Cortex of kidney (tissue), 1 donor: ENCODE measurements at places on chromosomes 5 and 9.

- no peak for DNase-seq
These were observed 6.6 kb upstream of the N4BP3 start for GRCh38 chr5:178106556-178107239.

DNA sequence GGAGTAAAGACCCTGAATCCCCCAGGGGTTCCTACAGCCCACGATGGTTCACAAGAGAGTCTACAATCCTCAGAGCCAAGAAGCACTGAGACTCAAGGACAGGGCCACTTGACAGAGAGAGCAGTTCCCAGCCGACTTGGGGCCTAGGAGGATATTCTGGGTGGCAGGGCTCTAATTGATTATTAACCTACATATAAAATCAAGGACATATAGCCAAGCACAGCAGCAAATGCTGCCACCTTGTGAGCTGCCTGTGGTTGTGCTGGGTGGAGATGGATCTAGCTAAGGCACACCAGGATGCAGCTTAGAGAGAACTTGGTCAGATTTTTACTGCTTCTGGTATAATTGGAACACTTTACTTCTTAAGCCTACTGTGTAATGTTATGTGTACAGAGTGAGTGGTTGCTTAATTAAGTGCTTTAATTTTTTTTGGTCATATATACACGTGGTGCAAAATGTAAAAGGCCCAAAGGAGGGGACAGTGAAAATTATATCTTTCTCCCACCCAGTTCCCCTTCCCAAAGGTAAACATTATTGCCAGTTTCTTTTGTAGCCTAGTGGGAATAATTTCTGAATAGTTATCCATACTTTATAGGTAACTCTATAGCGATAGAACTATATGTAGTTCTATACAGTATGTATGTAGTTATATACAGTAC lies 78.8 kb downstream of the F2RL2 start:
- no peak for DNase-seq

- no peak for DNase-seq
These were observed 102.1 kb downstream of the FANCC start for GRCh38 chr9:95215336-95215898.

DNA sequence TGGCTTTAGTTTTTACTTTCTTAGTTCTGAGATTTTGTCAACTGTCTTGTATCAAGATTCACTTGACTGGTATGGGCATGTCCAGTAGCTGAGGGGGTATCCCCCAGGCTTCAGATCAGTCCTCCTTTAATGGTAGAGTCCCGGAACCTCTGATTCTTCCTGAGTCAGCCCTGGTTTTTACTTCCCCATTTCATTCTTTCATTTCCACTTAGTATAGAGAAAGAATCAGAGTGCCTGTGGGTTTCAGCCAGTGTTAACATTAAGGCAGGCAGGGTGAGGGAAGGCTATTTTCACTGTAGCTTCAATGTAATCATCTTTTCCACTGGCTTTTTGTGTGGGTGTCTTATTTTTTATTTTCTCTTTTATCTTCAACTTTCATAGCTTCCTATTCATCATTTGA lies 8.3 kb upstream of the COMMD10 start:
- DNase-seq, result no peak

GRCh38 chr5:109697339-109697738 lies 7.6 kb downstream of the MAN2A1 start:
- DNase-seq, result no peak

- DNase-seq, result no peak
These were observed 18.6 kb upstream of the TJP2 start for GRCh38 chr9:69155341-69156030.

DNA sequence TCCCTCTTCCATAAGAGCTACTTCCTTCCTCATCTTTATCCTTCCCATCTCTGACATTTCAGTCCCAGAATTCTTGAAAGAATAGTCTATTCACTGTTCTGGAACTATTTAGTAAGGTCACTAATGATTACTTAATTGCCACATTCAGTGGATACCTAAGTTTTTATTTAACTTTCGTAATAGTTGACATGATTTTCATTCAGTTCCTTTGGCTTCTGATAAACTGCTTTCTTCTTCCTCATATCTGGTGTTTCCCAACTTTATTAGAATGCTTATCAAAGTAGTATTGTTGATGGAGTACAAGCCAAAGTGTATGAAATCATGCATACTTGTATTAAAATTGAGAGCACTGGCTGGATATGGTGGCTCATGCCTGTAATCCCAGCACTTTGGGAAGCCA lies 10.8 kb downstream of the UBE2D2 start:
- DNase-seq, result no peak

DNA sequence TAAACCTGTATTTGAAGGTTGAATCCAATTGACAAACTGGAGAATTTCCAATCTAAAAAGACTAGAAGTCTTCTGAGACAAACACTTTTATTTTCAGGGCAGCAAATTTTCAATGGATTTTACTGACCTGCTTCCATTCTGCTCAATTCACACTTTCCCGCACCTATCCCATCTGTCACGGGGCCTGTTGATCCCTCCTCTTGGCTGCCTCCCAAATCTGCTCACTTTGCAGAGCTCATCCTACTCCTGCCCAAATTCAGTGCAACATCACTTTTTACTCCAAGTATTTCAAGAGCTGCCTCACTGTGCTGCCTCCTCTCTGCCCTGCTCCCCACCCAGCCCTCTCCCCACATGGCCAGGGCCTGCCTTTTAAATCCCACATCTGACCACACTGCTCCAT lies 35.1 kb downstream of the GOLM1 start:
- no peak for DNase-seq

GRCh38 chr9:123049589-123050222 lies 16.2 kb downstream of the GPR21 start:
- DNase-seq, result no peak

- DNase-seq, result no peak
These were observed 19.7 kb downstream of the TLE4 start for GRCh38 chr9:79591458-79591857.

DNA sequence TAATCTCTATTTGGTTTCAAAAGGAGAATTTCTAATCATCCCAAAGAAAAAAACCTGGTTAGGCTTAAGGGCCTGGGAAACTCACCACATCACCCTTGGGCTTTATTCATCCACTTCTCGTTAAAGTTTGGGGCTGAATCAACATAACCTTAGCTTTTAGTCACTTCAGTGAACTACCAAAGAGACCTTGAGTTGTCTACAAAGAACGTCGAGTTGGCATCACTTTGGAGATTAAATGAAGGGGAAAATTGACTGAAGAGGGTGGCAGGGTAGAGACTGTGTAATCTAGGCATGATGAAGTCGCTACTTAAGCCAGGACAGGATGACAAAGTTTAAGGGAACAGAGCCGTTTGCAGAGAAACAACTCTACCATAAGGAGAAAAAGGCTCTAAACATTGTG lies 341.4 kb downstream of the RAB3C start:
- no peak for DNase-seq

DNA sequence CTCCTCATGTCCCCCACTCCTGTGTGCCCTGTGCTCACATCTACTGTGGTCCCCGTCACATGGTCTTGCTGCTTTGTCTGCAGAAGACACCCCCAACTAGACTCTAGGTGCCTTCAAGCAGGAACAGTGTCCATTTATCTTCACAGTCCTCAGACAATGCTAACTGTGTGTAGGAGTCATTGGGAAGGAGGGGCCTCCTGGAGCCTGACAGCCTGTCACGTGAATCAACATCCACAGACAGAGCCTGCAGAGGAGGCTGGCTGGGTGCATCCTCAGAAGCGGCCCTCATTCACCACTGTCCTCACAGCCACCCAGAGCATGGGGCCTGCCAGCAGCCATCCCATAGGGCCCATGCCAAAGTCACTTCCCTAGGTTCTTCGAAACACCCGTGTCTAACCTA lies 98.7 kb downstream of the MED10 start:
- DNase-seq, result no peak

- DNase-seq, result no peak
These were observed 4.0 kb upstream of the CLPTM1L start for GRCh38 chr5:1348986-1349245.

GRCh38 chr5:7329712-7330111 lies 66.2 kb upstream of the ADCY2 start:
- DNase-seq, result no peak

GRCh38 chr9:126357074-126357473 lies 30.4 kb downstream of the MVB12B start:
- DNase-seq, result no peak

- DNase-seq, result no peak
These were observed 32.2 kb downstream of the ANKS6 start for GRCh38 chr9:98763986-98764745.

- DNase-seq, result no peak
These were observed 194.5 kb upstream of the DAB2 start for GRCh38 chr5:39619168-39619818.

DNA sequence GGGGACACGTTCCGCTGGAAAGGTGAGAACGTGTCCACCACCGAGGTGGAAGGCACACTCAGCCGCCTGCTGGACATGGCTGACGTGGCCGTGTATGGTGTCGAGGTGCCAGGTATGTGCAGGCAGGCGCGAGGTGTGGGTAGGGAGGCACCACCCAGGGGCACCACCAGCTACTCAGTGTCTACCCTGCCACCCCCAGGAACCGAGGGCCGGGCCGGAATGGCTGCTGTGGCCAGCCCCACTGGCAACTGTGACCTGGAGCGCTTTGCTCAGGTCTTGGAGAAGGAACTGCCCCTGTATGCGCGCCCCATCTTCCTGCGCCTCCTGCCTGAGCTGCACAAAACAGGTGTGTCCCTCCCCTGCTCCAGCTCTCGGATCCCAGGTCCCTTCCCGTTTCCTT lies 15.1 kb downstream of the SLC27A4 start:
- no peak for DNase-seq

GRCh38 chr9:29422438-29422837 lies 1849.2 kb upstream of the C9orf72 start:
- DNase-seq, result no peak

GRCh38 chr5:170757182-170757601 lies 26.3 kb upstream of the GABRP start:
- DNase-seq, result no peak

DNA sequence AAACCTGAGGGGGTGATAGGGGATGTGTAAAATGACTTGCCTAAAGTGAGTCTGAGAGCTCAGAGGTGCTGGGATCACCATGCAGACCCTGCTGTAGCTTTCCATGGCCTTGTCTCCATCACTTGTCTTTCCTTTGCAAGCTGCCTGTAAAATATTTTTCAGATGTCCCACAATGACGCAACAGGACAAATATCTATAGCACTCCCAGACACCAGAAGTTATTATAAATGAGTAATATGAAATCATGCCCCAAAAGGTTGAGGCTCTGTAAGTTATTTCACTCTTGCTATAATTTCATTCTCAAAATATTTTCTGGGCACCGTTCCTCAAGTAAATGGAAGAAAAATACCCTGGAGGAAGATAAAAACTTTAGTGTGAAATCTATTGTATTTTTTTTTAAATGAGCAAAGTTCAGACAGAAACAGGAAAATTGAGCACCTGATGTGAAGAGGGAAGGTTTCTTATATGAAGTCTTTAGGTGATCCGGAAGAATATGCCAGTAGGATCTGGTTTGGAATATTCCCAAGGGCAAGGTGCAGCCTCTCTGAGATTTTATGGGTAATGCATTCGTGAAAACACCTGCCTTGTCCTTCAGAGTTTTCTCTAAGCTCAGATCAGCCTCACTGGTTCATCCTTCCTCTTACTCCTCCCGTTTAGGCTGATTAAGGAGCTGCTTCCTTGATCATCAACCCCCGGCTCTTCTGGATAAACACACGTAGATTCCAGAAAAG lies 138.3 kb upstream of the DMAC1 start:
- no peak for DNase-seq

DNA sequence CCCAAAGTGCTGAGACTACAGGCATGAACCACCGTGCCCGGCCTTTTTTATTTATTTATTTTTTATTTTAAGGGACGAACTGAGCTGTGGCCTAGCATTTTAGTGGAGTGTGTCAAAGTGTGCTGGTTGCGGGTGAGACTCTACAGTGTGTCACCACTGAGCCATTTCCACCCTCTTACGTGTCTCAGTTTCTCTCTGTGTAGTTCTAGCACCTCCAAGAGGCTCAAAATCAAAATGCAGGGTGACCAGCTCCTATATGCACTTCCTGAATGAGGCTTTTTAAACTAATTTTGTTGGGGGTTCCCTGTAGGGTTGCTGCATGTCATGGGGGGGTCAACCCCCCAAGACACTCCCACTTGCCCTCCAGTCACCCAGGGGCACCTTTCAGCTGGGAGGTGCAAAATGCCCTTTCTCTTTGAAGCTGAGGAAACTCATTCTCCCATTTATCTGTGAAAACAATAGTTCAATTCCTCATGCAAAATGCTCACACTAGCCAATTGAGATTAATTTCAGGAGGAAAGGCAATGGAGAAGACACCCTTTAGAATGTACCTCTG lies 69.3 kb downstream of the COL15A1 start:
- no peak for DNase-seq

DNA sequence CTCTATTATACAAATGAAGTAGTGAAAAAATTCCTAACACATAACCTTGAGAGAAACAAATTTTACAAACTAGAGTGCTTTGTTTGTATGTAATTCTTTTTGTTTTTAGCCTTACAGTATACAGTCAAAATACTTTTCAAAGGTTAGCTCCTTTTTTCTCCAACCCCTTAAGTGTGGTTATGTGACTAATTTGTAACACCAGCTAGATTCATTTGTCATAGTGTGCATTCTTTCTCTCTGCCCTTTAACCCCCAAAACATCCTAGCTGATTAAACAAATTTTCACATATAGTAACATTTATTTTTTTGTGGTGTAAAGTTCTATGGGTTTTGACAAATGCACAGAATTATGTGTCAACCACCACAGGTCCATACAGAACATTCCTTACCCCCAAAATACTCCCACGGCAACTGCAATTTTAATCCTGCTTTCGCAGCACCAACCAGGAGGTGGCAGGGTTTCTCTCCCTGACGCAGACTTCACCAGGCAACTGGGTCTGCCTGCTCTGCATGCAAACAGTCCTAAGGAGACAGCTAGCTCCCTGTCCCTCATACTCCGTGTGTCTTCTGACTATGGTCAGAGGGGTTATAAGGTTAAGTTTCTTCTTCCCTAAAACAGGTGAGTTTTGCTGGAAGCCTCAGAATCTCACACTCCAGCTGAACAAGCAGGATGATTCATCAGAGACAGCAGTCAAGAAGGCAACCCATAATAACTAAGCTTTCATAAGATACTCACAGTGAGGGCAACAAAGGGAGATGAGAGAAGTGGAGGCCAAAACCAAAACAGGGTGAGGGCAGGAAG lies 44.5 kb upstream of the NR5A1 start:
- DNase-seq, result no peak

DNA sequence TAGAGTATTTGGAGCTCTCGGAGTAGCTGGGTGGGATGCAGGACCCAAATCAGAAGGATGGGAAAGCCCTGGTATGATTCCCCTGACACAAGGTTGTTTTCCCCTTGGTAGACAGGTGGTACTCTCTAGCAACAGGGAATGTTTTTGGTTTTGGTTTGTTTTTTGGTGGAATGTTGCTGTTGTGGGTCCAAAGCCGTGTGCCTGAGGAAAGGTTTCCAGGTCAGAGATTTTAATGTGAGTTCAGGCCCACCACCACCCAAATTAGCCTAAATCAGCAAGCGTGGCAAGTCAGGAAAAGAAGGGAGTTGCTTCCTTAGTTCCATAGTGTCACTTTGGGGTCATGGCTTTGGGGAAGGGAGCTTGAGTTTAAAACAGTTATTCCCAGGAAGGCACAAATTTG lies 385.5 kb downstream of the RAB3C start:
- no peak for DNase-seq

- no peak for DNase-seq
These were observed 128.9 kb downstream of the LRRC70 start for GRCh38 chr5:62707563-62707962.

- DNase-seq, result no peak
These were observed 1.5 kb downstream of the THG1L start for GRCh38 chr5:157732596-157733262.
